Thoracic aorta (tissue), 2 donors: ENCODE measurements at places on chromosomes 5 and 9.

GRCh38 chr5:135395451-135395850 is 3.6 kb downstream of the MACROH2A1 start:
- DNase-seq = no peak

DNA sequence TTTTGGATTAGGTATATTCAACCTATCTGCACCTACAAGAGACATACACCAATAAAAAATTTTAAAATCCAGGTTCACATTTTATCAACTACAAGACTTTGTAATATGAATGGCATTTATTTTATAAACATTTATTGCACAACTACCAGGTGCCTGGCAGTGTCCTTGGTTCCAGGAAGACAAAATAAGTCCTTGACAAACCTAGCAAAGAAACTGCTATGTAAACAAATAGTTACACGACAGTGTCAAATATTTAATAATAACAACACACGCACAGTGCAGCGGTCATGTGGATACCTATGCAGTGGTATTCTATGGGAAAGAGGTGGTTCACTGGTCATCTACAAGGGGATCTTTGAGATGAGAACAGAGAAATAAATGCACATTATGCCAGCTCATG is 120.7 kb downstream of the MYO10 start:
- no peak for DNase-seq

GRCh38 chr5:67161767-67162166 is 34.8 kb downstream of the CD180 start:
- DNase-seq = no peak

GRCh38 chr9:94934816-94935328 is 208.4 kb downstream of the AOPEP start:
- no peak for DNase-seq

GRCh38 chr5:24642022-24642421 is 2.8 kb downstream of the CDH10 start:
- DNase-seq = no peak

DNA sequence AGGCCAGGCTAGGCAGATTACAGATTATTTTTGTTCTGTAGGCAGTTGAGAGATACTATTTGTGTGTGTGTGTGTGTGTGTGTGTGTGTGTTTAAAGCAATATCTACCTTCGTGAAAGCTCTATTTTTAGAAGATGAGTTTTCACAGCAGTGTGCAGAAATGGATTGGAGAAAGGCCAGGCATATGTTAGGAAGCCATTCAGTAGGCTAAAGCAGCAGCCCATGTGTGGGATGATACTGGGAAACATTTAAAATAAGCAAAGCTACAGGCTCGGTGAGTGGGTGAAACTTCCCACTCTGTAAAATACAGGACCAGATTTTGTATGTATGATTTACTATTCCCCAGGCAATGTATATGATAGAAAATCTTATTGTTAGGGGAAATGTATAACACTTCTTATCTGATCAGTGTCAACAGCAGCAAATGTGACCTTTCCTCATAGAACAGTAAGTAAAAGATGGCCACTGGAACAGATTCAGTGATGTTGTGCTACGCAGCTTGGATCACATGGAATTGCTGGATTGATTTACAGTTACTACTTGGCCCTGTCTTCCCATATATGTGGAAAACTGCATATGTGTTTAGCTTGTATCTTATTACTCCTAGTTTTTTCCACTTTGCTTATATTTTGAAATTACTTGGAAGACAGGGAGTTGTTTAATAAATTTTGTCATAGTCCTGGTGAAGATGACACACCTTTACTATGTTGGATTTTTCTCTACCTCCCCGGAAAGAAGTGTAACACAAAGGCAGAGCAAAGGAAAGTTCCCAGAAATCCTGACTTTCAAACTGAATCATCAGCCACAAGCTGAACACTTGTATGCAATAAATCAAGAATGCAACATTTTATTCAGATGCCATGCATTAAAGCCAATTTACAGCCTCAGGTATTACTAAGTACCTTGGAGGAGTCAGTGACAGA is 1077.7 kb upstream of the SEMA6A start:
- no peak for DNase-seq

DNA sequence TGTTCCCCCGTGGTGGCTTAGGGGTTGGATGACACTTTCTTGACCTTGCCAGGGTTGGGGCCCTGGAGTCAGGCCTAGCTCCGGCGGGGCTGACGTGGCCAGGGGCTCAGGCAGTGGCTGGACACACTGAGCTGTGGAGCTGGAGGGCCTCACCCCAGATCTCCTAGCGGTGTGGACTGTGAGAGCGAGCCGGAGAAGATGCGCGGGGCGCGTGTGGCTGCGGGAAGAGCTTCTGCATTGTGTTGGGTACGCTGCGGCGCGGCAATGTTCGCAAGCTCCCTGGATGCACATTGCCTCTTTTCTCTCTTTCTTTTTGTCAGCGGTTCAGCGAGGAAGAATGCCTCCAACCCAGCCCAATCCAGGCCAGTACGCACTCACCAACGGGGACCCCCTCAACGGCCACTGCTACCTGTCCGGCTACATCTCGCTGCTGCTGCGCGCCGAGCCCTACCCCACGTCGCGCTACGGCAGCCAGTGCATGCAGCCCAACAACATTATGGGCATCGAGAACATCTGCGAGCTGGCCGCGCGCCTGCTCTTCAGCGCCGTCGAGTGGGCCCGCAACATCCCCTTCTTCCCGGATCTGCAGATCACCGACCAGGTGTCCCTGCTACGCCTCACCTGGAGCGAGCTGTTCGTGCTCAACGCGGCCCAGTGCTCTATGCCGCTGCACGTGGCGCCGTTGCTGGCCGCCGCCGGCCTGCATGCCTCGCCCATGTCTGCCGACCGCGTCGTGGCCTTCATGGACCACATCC is 4.8 kb downstream of the NR2F1 start:
- no peak for DNase-seq

DNA sequence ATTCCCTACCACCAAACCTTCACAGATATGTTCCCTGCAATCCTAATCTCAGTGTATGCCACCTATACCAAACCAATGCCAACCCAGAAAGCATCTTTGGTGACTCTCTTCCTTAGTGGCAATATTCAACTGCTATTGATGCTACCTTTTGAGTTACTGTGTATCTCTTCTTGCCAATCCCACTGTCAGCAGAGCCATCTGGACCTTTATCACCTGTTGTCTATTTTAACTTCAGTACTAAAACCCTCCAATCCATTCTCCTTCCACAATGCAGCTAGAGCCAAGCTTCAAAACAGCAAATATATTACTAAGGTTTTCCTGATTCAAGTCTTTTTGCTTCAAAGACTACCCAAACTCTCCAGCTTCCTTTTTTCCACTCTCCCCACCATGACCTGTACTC is 777.2 kb upstream of the DMAC1 start:
- DNase-seq = no peak

GRCh38 chr5:121841892-121842291 is 9.8 kb upstream of the FTMT start:
- DNase-seq = no peak
